ENCODE measurements at places on chromosomes 2 and 18. TPM values are rescaled to one million over a fixed set of nuclear protein-coding genes. Genes with fewer than 3 reads are reported as not detected.

The CDH20 gene
- not detected for total RNA-seq

The MEP1B gene
- total RNA-seq, result under 0.01 TPM

The GNLY gene
- not detected for total RNA-seq

The ELOA2 gene
- total RNA-seq, result not detected

The SLC4A5 gene
- total RNA-seq, result under 0.01 TPM

The CRYBA2 gene
- not detected for total RNA-seq

The ABCG5 gene
- not detected for total RNA-seq

The ZC3H6 gene
- 6.6 TPM for total RNA-seq

The REEP1 gene
- total RNA-seq, result not detected

The ASTL gene
- not detected for total RNA-seq

The ACAA2 gene
- total RNA-seq, result 51.6 TPM

All from fibroblast of lung (primary cell).